Body of pancreas (tissue), 4 donors: ENCODE measurements at places on chromosomes 6 and 20. TPM values are rescaled to one million over a fixed set of nuclear protein-coding genes. Genes with fewer than 3 reads are reported as not detected.

The BMP5 gene
- 0.99 TPM for total RNA-seq

DNA sequence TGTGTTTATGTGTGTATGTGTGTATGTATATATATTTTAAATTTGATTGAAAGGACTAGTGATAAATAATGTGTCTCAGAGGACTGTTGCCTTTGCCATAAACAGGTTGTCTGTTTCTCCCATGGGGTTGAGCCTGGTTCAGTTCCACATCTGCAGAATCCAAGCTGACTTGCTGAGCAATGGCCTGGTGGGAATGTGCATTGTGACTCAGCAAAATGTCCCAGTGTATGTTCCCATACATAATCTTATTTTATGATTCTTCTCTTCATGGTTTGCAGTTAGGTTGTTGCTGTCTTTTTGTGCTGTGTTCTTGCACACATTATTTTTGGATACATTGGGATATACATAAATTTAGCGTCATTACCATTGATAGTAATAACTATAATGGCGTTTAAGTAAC, 115.6 kb upstream of the SLC24A3 start:
- DNase-seq, result no peak

- no peak for DNase-seq
Measured at GRCh38 chr20:51027035-51027795, 4.3 kb upstream of the KCNG1 start.

The HLA-DPA1 gene
- total RNA-seq, result 81.7 TPM

DNA sequence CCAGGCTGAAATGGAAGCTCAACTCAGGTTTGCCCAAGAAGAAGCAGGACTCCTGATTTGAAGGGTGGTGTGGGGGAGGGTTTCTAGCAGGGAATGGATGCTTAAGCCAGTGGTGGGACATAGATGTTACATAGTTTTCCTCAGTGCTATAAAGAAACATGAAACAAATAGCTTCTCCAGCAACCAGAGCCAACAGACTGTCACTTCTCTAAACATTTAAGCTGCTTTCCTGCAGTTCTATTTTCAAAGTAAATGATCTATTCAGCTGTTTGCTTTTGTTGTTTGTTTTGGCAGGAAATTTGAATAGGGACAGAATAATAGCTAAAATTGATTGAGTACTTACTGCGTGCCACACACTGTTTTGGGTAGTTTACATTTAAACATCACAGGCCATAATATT, 169.0 kb downstream of the UST start:
- no peak for DNase-seq

DNA sequence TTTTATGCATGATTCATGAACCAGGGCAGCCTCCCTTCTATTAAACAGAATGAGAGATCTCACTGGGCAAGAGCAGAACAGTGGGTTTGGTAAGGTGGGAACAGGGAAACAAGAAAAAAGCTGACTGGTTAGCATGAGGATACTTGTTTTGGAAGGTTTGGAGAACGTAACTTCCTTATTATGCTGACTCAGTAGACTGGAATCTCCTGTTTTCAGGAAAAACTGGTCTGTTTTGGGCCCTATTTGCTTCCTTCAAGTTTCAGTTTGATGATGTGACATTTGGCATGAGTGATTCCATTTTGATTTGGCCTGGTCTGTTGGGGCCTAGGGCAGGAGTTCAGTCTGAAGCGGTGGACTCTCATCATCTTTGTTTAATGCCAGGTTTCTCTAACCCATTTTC, 172.0 kb downstream of the MYLK4 start:
- DNase-seq, result no peak

The MEI4 gene
- total RNA-seq, result 3.3 TPM

- no peak for DNase-seq
Measured at GRCh38 chr6:158970640-158971275, 29.2 kb downstream of the RSPH3 start.

DNA sequence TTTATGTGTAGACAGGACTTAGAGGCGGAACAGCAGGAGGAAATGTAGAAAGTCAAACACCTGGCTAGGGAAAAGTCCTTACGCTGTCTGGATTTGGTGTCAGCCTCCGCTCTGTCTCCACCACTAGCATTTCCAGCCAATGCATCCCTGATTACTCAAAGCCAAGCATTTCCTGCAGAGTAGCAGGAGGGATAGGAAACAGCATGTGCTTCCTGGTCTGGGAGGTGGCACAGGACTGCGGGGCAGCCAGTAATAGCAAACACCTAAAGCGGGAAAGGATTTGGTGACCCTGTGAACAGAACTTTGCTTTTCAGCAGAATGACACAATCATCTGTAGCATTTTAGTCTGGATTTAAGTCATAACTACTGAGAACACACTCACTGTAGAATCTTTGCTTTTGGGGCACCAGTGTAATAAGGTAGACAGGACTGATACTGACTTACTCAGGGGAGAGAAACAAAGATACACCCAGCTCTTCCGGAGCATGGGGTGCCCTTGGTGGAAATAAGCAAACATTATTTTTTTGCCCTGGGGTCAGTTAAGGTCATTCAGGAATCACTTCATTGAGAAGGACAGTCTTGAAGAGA, 133.3 kb upstream of the AHI1 start:
- DNase-seq, result no peak

DNA sequence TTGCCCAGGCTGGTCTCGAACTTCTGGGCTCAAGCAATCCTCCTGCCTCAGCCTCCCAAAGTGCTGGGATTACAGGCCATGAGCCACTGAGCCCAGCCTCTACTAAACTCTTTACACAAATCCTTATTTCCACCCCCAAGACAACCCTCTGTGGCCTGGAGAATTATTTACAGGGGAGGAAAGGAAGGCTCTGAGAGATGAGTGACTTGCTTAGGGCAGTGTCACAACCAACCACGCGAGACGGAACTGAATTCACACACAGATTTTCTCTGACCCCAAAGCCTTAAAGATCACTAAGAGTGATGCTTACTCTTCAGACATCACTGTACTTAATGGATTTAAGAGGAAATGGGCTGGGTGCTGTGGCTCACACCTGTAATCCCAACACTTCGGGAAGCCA, 86.2 kb downstream of the RIPOR3 start:
- DNase-seq, result no peak

The PPDPF gene
- total RNA-seq, result 106 TPM

- no peak for DNase-seq
Measured at GRCh38 chr6:140300331-140300730, 925.9 kb upstream of the CITED2 start.

GRCh38 chr6:12718015-12718414, 1.4 kb downstream of the PHACTR1 start:
- DNase-seq, result no peak

GRCh38 chr20:57587278-57587988, 26.5 kb downstream of the PCK1 start:
- DNase-seq, result no peak

DNA sequence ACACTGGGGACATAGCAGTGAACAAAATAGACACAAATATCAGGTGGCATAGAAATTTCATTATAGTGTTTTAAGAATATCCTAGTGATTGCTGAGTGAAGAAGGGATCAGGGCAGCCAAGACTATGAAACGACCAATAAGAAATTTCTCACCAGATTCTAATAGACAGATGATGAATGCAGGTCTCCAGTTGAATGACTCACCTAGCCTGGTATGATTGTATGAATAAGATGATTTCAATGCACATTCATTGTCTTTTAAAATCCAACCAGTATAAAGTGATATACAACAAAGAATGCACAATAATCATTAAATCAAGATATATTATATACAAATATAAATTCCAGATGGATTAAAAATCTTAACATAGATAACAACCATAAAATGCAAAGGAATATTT, 124.5 kb upstream of the TENT5A start:
- DNase-seq, result no peak

DNA sequence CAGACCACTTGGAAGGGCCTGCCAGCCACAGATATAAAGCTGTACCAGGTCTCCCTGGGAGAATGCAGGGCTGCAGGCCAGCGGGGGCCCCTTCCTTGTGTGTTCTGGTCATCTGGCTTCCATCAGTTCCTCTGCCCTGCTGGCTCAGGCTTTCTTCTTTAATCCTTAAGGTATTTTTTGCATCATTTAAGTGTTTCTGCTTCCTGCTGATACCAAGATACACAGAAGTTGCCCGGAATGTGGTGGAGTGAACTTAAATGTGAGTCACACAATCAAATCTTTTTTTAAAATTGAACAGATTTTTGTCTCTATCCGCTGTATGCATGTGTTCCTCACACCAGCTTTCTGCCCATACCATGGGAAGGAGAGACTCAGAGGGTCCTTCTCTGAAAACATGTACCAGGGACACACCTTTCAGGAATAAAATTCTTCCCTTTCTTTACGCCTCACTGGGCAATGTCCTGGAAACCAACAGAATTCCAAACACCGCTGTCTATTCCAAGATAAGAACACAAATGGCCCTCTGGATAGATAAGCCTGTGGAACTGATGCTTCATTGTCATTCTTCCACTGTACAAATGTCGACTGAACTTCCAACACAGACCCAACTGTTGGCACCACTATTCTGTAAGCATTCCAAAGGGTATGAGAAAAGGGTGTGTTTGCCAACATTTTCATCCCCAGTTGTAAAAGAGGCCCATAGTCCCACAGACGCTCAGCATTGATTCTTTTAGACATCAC, 206.2 kb upstream of the MYLIP start:
- no peak for DNase-seq

- DNase-seq, result no peak
Measured at GRCh38 chr6:21024616-21025015, 490.4 kb downstream of the CDKAL1 start.

- no peak for DNase-seq
Measured at GRCh38 chr6:121823437-121823851, 388.0 kb downstream of the GJA1 start.

GRCh38 chr6:169843991-169844390, 92.6 kb downstream of the ERMARD start:
- DNase-seq, result no peak

GRCh38 chr6:85432554-85432953, 17.3 kb upstream of the NT5E start:
- no peak for DNase-seq

The CLVS2 gene
- total RNA-seq, result under 0.01 TPM

GRCh38 chr6:137357263-137357947, 136.8 kb downstream of the OLIG3 start:
- no peak for DNase-seq

DNA sequence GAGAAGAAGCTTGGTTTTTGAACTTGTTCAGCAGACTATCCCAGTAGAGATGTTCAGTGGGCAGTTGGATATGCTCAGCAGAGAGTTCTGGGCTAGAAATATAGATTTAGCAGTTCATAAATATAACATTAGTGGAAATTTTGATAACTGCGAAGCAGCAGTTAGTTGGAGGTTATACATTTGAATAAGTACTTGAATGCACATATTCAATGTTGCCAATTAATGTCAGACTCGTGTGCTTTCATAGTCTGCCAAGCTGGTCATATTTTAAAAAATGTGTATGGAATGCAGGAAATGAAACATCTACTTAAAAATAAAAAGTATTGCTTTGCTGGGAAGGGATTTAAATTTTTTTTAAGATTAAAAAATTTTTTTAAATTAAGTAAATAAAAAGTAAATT, 92.5 kb upstream of the E2F3 start:
- DNase-seq, result no peak

DNA sequence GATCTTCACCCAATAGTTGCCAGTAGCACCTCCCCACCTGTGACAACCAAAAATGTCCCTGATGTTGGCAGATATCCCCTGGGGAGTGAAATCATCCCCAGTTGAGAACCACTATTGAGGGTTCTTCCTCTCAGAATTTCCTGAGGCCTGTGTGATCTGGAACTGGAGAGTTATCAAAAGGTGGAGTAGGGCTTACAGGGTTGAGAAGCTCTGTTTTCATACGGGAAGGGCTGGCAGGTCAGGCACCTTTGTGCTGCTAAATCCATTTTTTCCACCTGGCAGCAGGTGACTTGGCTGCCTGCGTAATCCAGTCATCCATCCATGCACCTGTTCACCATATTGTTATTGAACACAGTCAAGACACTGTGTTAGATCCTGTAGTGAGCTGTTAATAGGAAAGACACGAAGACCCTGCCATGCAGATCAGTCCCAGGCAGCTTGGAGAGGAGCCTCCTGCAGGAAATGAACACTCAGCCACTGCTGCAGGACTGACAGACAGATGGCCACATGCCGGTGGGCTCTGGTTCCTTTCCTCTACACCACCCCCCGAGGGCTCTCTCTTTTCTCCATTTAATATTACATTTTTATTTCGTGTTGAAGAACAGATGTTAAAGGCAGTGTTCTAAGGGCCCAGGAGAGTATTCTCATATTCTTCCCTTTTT, 5.4 kb downstream of the DUSP22 start:
- peak; percentile 43 for DNase-seq

The WFDC6 gene
- not detected for total RNA-seq

DNA sequence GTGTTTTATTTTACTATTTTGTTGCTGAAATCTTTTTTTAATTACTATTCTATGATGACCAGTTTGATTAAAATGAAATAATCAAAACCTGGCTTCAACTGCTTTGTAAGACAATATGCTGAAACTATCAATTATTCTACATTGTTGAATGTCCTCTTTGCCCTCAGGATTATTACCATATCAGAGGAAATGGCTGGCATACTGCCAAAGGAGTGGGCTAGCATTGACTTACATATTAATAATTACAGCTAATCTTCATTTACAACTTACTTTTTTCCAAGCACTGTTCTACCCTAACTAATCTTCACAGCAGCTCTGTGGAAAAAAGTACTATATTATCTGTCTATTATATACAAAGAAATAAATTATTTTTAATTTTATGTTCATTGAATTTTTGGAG, 560.5 kb downstream of the BCKDHB start:
- no peak for DNase-seq

DNA sequence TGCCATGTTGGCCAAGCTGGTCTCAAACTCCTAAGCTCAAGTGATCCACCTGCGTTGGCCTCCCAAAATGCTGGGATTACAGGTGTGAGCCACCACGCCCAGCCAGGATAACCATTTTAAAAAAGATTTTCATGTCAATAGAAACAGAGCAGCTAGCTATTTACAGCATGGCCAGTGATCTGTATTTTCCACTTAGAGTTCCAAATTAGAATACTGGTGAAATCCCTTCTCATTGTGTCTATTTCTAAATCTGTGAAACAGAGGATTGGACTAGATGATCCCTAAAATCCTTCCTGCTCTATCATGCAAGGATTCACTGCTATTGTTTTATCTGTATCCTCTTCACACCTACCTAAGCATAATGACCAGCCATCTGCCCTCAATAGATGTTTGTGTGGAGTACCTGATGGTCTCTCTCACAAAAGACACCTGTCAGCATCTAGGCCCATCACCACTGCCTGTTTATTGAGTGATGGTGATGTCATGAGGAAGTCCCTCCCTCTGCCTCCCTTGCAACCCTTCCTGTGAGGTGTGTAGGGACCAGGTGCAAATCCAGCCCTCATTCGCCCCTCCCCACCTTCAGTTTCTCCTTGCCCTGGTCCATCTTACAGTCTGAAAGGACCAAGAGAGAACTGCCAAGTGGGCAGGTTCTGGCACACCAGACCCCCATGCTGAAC, 26.5 kb upstream of the SMIM29 start:
- no peak for DNase-seq

DNA sequence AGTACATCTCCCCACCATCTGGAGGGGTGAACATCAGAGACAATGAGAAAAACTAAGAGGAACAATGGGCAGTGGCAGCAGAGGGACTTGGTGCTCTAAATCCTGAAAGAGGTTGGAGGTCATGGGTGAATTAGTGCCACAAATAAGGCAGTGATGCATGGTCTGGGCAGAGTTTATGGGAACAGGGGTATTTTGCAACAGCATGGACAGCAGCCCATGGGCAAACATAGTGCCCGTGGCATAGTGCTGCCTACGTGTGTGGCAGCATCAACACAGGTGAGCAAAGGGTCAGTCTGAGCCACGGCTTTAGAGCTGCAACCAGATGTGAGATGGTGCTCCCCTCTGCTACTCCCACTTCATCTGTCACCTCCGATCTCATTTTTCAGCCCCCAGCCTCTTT, 459.1 kb upstream of the CITED2 start:
- no peak for DNase-seq

The ADGB gene
- total RNA-seq, result not detected

The SMOC2 gene
- total RNA-seq, result 31.4 TPM

The HFE gene
- total RNA-seq, result 5.4 TPM
